Dermis microvascular lymphatic vessel endothelial cell (primary cell): ENCODE measurements at places on chromosomes 3 and 15. TPM values are rescaled to one million over a fixed set of nuclear protein-coding genes. Genes with fewer than 3 reads are reported as not detected.

Gene RNU5B-1
- not detected in 2 replicates for total RNA-seq

Gene C3orf22
- not detected in 2 replicates for total RNA-seq

Gene UBE2E2
- total RNA-seq: 28.1 and 31.5 TPM in 2 replicates

Gene PROK2
- total RNA-seq: not detected in 2 replicates

Gene AHSG
- under 0.01 TPM in 1 of 2 replicates, not detected in the other for total RNA-seq

Gene MAP3K13
- total RNA-seq: 8.6 and 8.9 TPM in 2 replicates

Gene ISLR2
- under 0.01 and 0.25 TPM in 2 replicates for total RNA-seq

Gene MST1R
- total RNA-seq: 0.13 TPM in 2 replicates

Gene CPNE9
- total RNA-seq: not detected in 2 replicates

Gene MYO5C
- 13.0 TPM in 2 replicates for total RNA-seq

Gene HYPK
- total RNA-seq: 3.2 and 4.7 TPM in 2 replicates

Gene GOLGA6D
- not detected in 2 replicates for total RNA-seq

Gene CD200
- 3.2 and 11.8 TPM in 2 replicates for total RNA-seq

Gene GXYLT2
- 0.13 TPM in 2 replicates for total RNA-seq
